Kidney epithelial cell (primary cell): ENCODE measurements at places on chromosomes 12 and 14.

DNA sequence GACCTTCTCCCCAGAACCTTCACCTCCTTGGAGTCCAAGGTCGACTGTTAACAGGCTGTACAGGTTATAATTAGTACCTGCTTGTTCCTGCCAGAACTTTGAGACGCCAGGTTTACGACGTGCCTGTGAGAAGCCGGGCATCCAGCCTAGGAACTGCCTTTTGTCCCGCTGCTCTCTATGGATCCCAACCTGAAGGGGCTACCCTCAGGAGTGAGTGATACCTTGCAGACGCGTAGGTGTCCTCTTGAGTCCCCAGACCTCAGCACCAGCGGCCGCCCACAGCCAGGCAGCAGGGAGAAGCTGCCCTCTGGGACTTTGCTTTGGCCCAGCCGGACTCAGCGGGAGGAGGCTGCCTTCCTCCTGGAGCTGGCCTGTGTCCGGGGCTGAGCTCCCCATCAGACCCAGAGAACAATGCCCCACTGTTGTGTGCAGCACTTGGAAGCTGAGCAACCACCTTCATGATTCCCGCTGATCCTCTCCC lies 16.2 kb downstream of the SYNE3 start:
- no peak for DNase-seq

GRCh38 chr12:91423693-91424050 lies 241.1 kb upstream of the DCN start:
- no peak for DNase-seq

- DNase-seq, result peak; percentile 5
Measured at GRCh38 chr14:43031598-43031997, 1424.9 kb downstream of the LRFN5 start.

DNA sequence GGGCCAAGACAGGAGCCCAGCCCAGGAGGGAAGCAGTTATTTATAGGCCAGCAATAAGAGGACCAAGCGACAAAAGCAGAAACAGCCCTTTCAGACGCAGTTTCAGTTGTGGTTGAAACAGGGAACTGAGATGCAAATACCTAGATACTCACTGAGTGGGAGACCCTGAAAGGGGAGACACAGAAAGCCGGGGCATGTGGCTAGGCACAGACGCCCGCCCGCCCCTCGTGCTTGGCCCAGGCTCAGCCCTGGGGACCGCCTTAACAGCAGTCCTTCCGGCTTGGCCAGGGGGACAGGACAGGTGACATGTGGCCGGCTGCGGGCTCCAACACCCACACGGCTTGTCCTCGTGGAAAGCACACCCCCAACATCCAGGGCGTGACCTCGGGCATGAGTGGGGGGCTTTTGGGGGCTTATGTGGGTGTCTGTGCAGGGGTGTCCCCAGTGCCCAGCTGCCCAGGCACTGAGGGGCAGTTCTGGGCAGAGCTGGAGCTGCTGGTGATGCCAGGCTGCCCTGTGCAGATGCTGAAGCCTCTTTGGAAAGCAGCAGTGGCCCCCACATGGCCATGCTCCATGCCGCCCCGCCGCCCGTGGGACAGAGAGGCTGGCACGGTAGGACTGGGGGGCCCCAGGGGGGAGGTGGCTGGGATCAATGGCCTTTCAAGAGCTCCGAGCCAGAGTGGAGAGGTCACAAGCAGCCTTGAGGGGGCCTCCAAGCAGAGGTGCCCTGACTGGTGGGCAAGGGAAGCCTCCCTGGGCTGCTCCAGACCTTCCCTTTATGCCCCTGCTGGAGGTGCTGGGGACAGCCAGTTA lies 2.1 kb downstream of the PLD4 start:
- no peak for DNase-seq

DNA sequence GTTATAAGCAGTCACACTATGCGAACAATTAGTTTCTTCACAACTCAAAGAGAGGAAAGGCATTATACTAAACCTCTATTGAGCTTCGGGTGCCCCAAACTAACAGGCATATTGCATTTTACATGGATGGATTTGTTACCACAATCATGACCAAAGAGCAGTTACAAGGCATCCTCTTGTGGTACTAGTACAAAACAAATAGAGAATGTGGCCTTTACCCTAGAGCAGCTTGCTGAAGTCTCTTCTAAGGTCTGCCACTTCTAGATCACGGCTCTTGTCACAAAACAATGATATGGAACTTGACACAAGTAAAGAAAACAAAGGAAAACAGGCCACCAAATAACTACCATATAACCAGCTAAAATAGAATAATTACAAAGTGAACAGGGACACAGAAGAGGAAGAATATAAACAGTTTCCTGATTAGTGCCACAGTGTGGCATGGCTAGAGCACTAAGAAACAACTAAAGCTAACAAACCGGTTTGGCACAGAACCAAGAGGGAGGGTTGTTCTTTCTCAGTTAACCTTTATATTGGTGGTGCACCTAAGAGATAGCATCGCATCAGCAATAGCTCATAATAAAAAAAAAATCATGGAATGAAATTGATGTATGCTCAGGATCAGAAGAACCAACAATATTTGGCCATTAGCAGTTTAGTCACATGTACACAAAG lies 209.7 kb upstream of the ATP2B1 start:
- DNase-seq, result no peak

GRCh38 chr12:27806259-27806658 lies 26.2 kb upstream of the MANSC4 start:
- no peak for DNase-seq

DNA sequence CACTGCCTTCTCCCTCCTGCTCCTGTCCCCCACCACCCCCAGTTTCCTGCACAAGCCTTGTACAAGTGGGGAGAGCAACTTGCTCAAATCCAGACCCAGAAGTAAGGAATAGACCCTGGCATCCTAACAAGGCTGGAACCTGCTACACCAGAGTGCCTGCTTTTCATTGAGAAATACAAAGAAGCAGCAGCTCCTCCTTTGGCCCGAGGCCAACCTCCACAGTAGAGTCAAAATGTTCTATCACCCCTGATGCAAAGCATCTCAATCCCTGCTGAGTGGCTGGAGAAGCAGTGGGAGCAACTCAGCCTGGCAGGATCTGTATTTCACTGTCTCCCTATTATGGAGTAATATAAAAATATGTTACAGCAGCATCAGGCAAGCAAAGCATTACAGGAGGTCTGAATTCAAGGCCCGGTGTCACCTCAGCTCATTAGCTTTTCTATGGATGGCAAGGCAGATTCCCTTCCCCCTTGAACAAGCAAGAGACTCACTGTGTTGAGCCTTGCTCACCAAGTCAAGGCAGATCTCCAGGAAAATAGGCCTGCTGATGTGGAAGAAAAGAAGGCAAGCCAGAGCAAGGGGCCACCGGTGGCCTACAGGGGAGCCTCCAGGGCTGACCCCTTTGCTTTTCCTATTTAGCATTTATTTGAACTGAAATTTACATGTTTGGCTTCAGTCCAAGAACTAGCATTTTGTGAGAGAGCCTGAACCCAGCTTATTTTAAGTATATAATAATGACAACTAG lies 186.3 kb upstream of the EGLN3 start:
- DNase-seq, result no peak

- no peak for DNase-seq
Measured at GRCh38 chr12:77062846-77063461, 2.4 kb downstream of the E2F7 start.

- DNase-seq, result no peak
Measured at GRCh38 chr12:95522692-95523091, 28.6 kb downstream of the USP44 start.

DNA sequence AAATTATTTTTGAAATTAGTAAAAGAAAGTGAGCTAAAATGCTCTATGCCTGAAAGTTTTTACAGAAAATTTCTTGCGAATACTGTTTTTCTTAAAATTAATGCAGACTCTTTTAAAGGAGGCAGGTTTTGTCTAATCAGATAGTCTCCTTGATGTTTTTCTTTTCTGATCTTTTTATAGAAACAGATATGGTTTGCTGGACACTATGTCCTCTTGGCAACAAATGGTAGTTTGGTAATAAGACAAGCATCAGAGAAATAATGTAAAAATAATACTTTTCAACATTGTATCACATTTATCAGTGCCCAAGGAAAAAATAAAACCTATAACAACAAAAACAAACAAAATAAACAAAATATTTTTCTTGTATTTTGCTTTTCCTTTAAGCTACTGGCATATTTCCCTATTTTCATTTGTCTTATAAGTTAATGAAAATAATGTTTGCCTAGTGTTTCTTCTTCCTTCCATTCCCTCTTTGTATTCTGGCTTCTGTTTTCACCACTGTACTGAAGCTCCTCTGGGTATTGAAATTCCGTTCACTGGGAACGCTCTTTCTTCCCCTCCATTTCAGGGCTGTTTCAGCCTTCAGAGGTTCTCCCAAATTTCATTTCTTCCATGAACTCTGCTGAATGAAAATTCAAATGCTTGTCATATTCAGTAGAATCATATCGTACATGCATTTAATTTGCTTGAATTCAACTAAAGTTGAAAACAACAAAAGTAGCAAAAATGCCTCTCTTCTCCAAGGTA lies 115.3 kb downstream of the TRMT5 start:
- no peak for DNase-seq

GRCh38 chr12:131223791-131224225 lies 270.1 kb downstream of the ADGRD1 start:
- no peak for DNase-seq

DNA sequence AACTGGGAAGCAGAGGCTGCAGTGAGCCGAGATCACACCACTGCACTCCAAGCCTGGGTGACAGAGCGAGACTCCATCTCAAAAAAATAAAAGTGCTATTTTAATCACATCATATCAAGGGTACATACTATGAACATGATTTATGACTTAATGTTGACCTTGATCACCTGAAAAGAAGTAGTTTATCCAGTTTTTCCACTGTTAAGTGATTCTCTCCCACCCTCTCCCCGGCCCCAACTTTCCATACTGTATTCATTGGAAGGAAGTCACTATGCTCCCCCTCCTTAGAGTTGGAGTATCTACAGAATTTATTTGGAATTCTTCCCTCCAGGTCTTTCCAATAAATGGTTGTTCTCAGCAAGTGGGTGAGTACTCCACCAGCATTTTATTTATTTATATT lies 3.0 kb upstream of the PRMT5 start:
- no peak for DNase-seq

GRCh38 chr14:67480011-67480410 lies 8.5 kb downstream of the TMEM229B start:
- DNase-seq, result no peak

- no peak for DNase-seq
Measured at GRCh38 chr14:62097824-62098223, 335.6 kb downstream of the SNAPC1 start.

GRCh38 chr12:54032627-54033100 lies at the start of gene HOXC5:
HOXC5 (plus strand) TSS chr12:54033050; CDS start chr12:54033123, 73 bp downstream.
- DNase-seq, result no peak

DNA sequence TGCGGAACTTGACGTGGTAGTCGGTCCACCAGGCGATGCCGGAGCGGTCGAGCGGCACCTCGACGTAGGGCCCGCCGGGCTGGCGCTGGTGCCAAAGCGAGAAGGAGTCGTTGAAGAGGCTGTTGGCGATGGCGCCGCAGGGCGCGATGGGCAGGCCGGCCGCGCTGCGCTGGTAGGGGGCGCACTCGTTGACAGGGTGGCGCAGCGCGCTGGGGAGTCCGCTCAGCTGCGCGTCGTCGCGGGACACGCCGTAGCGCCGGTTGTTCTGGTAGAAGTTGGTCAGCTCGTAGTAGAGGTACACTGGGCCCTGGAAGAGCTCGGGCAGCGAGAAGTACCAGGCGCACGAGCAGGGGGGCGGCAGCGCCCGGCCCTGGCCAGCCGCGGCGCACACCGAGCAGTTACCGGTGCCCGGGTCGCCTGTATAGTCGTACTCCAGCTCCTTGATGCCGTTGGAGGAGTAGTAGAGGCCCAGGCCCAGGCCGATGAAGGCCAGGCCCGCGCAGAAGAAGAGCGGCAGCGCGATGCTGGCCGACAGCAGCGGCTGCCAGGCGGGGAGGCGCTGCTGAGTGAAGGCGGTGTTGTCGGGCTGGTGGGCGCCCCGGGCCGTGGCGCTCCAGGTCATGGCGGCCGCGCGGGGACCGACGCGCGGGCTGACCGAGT lies 482 bp downstream of the TMEM30B start:
- no peak for DNase-seq

DNA sequence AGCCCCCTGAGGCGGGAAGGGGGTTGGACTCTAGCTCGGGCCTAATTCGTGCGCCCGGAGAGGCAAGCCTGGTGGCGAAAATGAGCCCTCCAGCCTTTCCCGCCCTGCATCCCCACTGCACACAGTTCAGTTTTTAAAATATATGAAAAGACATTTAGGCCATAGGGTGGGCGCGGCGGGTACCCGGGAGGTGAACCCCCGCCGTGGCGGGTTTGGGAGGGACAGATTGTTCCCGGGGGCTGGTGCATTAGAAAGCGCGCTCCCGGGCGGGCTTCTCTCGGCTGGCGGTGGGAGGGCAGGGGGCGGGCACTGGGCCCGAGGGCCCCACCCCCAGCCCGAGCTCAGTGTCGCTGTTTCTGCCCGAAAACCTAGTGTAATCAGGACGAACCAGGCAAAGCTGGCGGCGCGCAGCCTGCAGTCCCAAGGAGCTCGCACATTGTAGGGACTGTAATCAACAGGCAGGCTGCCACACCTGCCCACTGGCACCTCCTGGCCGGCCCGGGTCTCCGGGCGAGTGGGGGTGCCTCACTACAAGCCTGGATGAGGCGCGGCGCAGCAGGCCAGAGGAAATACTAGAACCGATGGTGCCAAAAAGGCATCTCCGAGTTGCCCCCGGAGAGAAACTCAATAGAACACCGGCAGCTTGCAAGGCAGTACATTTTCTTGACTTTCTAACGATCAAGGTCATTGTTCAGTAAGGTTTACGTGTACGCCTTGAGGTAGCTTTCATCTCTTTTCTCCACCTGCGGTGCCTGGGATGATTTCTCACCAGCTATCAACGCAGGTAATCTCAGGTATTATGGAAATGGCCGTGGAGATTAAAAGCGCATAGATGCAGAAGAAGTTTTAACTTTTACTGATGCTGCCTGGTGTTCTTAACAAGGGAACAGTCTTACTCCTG lies 764 bp upstream of the SPTB start:
- no peak for DNase-seq

DNA sequence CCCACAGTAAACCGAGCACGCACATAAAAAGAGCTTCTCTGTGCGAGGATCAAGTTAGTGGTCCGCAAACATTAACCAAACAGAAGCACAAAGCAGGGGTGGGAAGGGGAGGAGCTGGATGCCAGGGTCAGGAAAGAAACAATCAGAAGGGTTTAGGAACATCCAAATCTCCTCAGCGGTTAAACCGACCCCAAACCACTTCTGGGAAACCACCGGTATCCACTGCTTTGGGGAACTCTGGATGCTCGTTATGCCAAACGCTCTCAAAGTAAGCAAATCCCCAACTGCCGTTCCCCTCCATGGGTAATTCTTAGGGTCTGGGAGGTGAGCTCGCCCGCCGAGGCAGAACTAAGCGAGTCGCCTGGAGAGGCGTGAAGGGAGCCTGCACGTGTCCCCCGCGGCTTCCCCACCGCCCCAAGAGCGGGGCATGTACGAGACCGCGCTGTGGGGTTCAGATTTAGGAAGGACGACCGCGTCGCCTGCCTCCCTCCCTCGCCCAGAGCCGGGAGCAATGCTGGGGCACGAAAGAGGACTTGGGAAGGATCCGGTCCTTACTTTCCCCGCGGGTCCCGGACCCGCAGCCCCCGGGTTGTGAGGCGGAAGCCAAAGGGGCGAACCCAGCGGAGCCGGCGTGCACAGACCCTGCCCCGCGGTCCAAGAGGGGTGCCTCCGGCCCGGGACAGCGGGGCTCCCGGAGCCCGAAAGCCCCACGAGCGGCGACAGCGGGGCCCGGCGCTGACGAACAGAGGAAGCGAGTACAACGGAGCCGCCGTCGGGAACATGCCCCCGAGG lies 711 bp downstream of the SBNO1 start:
- DNase-seq, result no peak

GRCh38 chr14:78790271-78790670 lies 620.1 kb downstream of the NRXN3 start:
- no peak for DNase-seq

- DNase-seq, result no peak
Measured at GRCh38 chr14:33376510-33376909, 437.8 kb downstream of the NPAS3 start.
